ENCODE measurements at places on chromosomes 11 and 22.

DNA sequence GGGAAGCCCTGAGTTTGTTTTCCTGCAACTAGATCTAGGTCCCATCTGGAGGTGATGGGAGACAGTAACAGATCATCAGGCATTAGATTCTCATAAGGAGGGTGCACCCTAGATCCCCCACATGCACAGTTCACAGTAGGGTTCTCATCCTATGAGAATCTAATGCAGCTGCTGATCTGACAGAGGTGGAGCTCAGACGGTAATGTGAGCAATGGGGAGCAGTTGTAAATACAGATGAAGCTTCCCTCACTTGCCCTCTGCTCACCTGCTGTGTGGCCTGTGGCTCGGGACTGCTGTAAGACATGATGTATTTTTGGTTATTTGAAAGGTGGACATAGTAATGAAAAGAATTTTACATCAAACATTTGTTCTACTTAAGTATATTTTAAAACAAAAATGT is 20.5 kb downstream of the FDX1 start:
- no peak for DNase-seq

GRCh38 chr22:21780259-21780658 is 44.7 kb upstream of the YPEL1 start:
- DNase-seq: no peak

- DNase-seq: no peak
These were observed 105.5 kb downstream of the C11orf87 start for GRCh38 chr11:109527496-109527895.

- no peak for DNase-seq
These were observed 31.3 kb downstream of the RPL27A start for GRCh38 chr11:8713760-8714454.

GRCh38 chr11:60870276-60870675 is 2.9 kb downstream of the ZP1 start:
- DNase-seq: no peak

GRCh38 chr11:117045956-117046355 is 52.3 kb downstream of the SIK3 start:
- DNase-seq: no peak

Measured in T47D (cell line).